ENCODE measurements at places on chromosomes 5 and 9. TPM values are rescaled to one million over a fixed set of nuclear protein-coding genes. Genes with fewer than 3 reads are reported as not detected.

HMHB1 gene
- total RNA-seq, result not detected

DNA sequence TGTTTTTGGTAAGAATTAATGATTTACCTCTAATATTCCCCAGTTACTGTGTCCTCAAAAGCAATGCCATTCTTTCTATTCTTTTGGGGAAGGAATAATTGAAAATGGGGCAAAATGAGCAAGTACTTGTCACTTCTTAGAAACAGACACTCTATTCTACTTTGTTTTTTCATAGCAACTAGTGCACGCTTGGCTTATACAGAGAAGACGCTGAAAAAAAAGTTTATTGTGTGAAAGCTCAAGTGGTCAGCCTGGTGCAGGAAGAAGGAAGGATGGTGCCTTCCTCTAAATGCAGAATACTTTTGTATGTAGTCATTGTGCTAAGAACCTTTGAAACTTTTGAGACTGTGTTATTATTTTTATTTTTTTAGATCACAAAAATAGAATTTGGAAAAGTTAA lies 29.6 kb downstream of the ANKDD1B start:
- DNase-seq, result no peak
- 0 out of 2 replicates have a peak, but pooled peaks cover 1% of the 10 kb centered on the region for H3K36me3 ChIP-seq
- H3K27ac ChIP-seq, result no peak overlapping the region
- H3K4me3 ChIP-seq, result no peak overlapping the region
- H3K27me3 ChIP-seq, result no peaks in the 10 kb centered on the region

- H3K27me3 ChIP-seq, result no peaks in the 10 kb centered on the region
Measured at GRCh38 chr5:31504529-31504928, 27.4 kb downstream of the DROSHA start.

GRCh38 chr5:95424526-95424925 lies 33.4 kb downstream of the FAM81B start:
- H3K27ac ChIP-seq, result no peak overlapping the region
- H3K4me3 ChIP-seq, result no peak overlapping the region
- no peaks in the 10 kb centered on the region for H3K27me3 ChIP-seq
- H3K4me1 ChIP-seq, result no peaks in the 10 kb centered on the region

GRCh38 chr5:175383350-175383749 lies 60.6 kb downstream of the DRD1 start:
- H3K27ac ChIP-seq, result no peak overlapping the region
- DNase-seq, result peak; percentile 29
- no peaks in the 10 kb centered on the region for H3K36me3 ChIP-seq
- H3K27me3 ChIP-seq, result no peaks in the 10 kb centered on the region
- H3K4me1 ChIP-seq, result peaks cover 21% of the 10 kb centered on the region
- H3K4me3 ChIP-seq, result no peak overlapping the region

DNA sequence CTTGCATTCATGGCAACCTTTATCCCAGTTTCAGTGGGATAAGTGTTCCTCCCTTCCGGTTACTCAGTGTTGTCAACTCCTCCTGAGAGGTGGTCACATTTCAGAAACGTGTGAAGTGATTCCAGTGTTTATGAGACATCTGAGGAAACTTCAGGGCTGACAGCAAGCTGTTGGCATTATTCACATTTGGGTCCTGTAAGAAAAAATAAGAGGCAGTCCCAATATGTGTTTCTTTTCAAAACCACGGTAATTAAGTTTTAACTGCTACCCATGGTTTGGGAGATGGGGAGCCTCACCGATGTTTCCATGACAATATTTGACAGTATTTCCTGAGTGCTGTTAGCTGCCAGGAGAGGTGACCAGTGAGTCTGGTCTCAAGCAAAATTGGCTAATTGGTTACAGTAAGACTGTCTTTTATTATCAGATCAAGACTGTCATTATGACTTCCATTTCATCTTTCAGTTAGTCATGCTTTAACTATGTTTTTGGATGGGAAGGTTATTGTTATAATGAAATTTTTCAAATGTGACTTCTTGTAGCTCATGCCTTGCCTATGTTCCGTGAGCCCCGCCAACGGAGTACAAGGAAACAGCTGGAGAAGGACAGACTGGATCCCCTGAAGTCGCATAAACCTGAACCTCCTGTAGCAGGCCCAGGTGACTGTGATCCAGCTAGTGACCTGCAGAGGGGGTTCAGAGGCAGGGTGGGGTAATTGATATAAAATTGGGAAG lies 115.3 kb downstream of the GDNF start:
- H3K36me3 ChIP-seq, result no peaks in the 10 kb centered on the region
- no peaks in the 10 kb centered on the region for H3K4me1 ChIP-seq
- no peaks in the 10 kb centered on the region for H3K27me3 ChIP-seq
- no peak for DNase-seq

GRCh38 chr5:1093361-1093760 lies 18.5 kb downstream of the SLC12A7 start:
- H3K27ac ChIP-seq, result no peak overlapping the region
- H3K36me3 ChIP-seq, result no peaks in the 10 kb centered on the region
- H3K4me1 ChIP-seq, result no peaks in the 10 kb centered on the region
- H3K4me3 ChIP-seq, result no peak overlapping the region
- no peaks in the 10 kb centered on the region for H3K27me3 ChIP-seq
- no peak for DNase-seq

REEP2 gene
- total RNA-seq, result 4.5 TPM

GRCh38 chr5:50655810-50656205 lies 10.6 kb upstream of the PARP8 start:
- no peaks in the 10 kb centered on the region for H3K36me3 ChIP-seq
- H3K27me3 ChIP-seq, result no peaks in the 10 kb centered on the region
- DNase-seq, result no peak

DNA sequence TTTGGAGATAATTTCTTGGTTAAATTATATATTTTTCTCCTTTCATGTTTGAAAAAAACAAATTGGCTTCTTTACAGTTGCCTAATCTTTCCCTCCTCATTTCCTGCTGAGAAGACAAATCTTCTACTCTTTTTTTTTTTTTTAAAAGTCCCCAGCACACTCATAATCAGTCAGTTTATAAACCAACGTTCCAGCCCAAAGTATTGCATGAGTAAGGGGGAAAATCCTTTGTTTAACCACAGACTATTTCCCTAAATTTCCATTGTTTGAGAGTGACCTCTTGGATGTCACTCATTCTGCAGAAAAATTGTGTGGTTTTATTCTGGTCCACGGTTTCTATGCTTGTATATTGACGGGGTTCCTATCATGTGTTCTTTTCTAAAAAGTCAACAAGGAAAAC lies 55.1 kb upstream of the TLR4 start:
- H3K4me3 ChIP-seq, result no peak overlapping the region
- H3K27me3 ChIP-seq, result no peaks in the 10 kb centered on the region
- no peak overlapping the region for H3K27ac ChIP-seq
- no peak for DNase-seq
- no peaks in the 10 kb centered on the region for H3K4me1 ChIP-seq

NKD2 gene
- total RNA-seq, result 13.6 TPM

ZFP37 gene
- total RNA-seq, result not detected

DNA sequence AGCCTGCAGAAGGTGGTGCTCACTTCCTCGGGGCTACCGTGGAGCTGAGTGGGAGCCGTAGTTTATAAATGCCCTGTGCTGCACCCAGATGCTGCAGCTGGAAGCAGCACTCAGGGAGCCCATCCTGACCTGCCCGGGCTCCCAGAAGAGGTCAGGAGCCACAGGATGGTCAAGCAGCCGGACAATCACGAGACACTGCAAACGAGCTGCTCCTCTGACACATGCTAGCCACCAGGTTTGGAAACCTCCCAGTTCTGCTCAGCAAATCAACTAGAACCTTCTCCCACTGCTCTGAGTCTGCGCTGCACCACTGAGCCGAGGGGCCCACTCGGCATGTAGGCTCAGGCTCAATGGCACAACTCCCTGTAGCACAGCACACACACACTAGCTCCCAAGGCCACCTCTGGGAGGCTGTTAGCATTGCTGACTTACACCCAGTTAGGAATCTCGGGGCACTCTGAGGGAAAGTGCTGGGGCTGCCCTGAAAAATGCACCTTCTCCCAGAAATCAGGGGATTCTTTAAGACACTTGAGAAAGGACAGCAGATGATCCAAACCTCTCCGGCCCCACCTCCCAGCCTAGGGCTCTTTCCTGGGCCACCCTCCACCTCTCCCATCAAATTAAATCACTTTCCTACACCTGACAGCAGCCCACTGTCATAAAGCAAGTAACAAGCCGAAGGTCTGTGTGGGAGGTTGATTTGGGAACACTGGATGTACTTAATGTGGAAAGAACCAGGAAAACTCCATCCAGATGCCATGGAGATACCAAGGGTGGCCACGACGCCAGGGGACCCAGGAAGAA lies 59.1 kb downstream of the PSMB7 start:
- peaks cover 5% of the 10 kb centered on the region for H3K36me3 ChIP-seq
- no peak for DNase-seq
- H3K4me1 ChIP-seq, result no peaks in the 10 kb centered on the region
- H3K27ac ChIP-seq, result peak overlapping the region; percentile 53

GRCh38 chr9:76988941-76989340 lies 30.5 kb upstream of the FOXB2 start:
- no peak for DNase-seq
- no peaks in the 10 kb centered on the region for H3K27me3 ChIP-seq
- H3K36me3 ChIP-seq, result no peaks in the 10 kb centered on the region

GRCh38 chr9:129640086-129640870 lies 1.7 kb downstream of the ASB6 start:
- no peak for DNase-seq
- peak overlapping the region; percentile 99 for H3K4me3 ChIP-seq
- H3K4me1 ChIP-seq, result peaks cover 3% of the 10 kb centered on the region
- H3K36me3 ChIP-seq, result no peaks in the 10 kb centered on the region

- no peaks in the 10 kb centered on the region for H3K27me3 ChIP-seq
- H3K36me3 ChIP-seq, result no peaks in the 10 kb centered on the region
- H3K4me1 ChIP-seq, result no peaks in the 10 kb centered on the region
- no peak overlapping the region for H3K27ac ChIP-seq
- DNase-seq, result no peak
- no peak overlapping the region for H3K4me3 ChIP-seq
Measured at GRCh38 chr9:69322256-69322655, 2.8 kb upstream of the ENTREP1 start.

LHX2 gene
- 2.6 TPM for total RNA-seq

DNA sequence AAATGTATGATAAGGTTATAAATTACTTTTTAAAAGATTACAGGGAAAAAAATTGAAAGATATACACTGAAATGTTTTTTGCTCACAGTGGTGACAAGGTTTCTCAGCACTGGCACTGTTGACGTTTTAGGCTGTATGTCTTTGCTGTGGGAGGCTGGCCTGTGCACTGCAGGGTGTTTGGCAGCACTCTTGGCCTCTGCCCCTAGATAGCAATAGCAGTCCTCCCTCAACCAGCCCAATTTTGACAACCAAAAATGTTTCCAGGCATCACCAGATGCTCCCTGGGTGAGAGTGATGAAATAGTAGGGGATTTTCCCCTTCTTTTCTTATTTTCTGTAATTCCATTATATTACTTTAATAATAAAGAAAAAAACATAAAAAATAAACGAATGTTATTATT lies 3.3 kb downstream of the CD274 start:
- H3K4me1 ChIP-seq, result no peaks in the 10 kb centered on the region
- H3K27me3 ChIP-seq, result no peaks in the 10 kb centered on the region
- H3K36me3 ChIP-seq, result no peaks in the 10 kb centered on the region
- no peak overlapping the region for H3K4me3 ChIP-seq

GRCh38 chr9:24011009-24011717 lies 185.1 kb upstream of the ELAVL2 start:
- DNase-seq, result no peak
- H3K27ac ChIP-seq, result no peak overlapping the region
- H3K36me3 ChIP-seq, result no peaks in the 10 kb centered on the region
- no peaks in the 10 kb centered on the region for H3K27me3 ChIP-seq
- H3K4me1 ChIP-seq, result no peaks in the 10 kb centered on the region

DNA sequence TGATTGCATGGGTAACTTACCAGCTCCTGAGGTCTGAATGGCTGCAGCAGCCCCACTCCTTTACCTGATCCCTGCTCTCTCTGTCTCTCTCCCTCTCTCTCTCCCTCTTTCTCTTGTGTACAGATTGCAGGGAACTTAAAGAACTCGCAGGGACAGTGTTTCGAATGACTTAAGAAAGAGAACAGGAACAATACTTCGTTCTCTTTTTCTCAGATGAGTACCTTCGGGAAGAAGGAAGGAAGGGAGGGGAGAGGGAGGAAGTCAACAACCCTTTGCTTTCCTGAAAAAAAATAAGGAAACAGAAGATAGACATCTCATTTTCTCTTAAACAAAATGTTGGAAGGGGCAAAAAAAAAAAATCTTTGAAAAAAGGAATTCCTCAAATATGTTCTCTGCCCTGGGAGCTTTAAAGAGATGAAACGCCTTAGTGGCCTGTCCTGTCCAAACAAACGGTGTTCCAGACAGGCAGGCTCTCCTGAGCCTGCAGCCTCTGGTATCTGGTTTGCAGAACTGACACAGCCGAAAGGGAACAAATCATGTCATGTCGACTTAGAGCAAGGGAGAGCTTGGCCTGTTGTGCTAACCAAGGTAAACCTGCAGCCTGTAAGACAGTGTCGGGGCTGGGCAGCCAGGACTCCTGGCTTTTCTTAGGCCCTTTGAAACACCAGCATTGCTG lies at the start of gene ZNF366:
Gene ZNF366 (minus strand): TSS at position 180 of the 676 bp plus-strand sequence. CDS start 45,914 bp downstream, outside the sequence.
- no peak for DNase-seq
- peaks cover 3% of the 10 kb centered on the region for H3K4me1 ChIP-seq
- no peaks in the 10 kb centered on the region for H3K36me3 ChIP-seq
- H3K4me3 ChIP-seq, result no peak within 1 kb of the TSS
- peak within 1 kb of the TSS; percentile 26 for H3K27ac ChIP-seq
- H3K27me3 ChIP-seq, result no peaks in the 10 kb centered on the region

DNA sequence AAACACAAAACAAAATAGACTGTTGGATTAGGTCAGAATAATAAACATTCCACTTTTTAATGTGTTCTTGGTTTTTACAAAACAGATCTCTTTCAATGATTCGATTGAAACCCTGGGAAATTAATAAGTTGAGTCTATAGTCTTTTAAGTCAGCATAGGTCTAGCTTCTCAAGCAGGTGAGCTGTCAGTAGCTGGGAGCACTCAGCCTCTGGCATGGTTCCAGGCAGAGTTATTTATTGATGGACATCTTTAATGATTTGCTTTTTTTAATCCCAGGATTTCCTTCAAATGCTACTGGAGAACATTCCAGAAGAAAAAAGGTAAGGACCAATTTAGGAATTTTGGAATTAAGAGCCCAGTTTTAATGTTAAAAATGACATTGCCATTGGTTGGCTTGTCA lies 241.0 kb downstream of the AOPEP start:
- H3K4me3 ChIP-seq, result no peak overlapping the region
- no peaks in the 10 kb centered on the region for H3K4me1 ChIP-seq
- H3K36me3 ChIP-seq, result no peaks in the 10 kb centered on the region
- no peaks in the 10 kb centered on the region for H3K27me3 ChIP-seq
- no peak overlapping the region for H3K27ac ChIP-seq
- DNase-seq, result no peak

- H3K27ac ChIP-seq, result no peak overlapping the region
- no peak overlapping the region for H3K4me3 ChIP-seq
- no peaks in the 10 kb centered on the region for H3K4me1 ChIP-seq
- DNase-seq, result no peak
- H3K27me3 ChIP-seq, result no peaks in the 10 kb centered on the region
Measured at GRCh38 chr9:89807101-89807395, 202.2 kb downstream of the GADD45G start.

ZDHHC11B gene
- 1.00 TPM for total RNA-seq

PCDHGA3 gene
- total RNA-seq, result 0.11 TPM

TAF11L10 gene
- not detected for total RNA-seq
